NCI-H1436 treated with DMSO at 0.1 percent for 48 hours (cell line): ENCODE measurements at places on chromosomes 7 and 10.

- no peak for DNase-seq
These were observed 8.2 kb downstream of the MTG1 start for GRCh38 chr10:133401981-133402725.

GRCh38 chr10:10530313-10530712, 487.4 kb upstream of the CELF2 start:
- DNase-seq = no peak

GRCh38 chr7:48067475-48067874, 21.6 kb upstream of the UPP1 start:
- no peak for DNase-seq

- DNase-seq = no peak
These were observed 120.1 kb downstream of the PFKFB3 start for GRCh38 chr10:6322805-6323204.

- DNase-seq = no peak
These were observed 119.2 kb downstream of the GALNT11 start for GRCh38 chr7:152144557-152145245.

- no peak for DNase-seq
These were observed 96.7 kb upstream of the EFCAB10 start for GRCh38 chr7:105677817-105678573.

GRCh38 chr10:9069136-9069535, 1014.6 kb downstream of the GATA3 start:
- DNase-seq = no peak

DNA sequence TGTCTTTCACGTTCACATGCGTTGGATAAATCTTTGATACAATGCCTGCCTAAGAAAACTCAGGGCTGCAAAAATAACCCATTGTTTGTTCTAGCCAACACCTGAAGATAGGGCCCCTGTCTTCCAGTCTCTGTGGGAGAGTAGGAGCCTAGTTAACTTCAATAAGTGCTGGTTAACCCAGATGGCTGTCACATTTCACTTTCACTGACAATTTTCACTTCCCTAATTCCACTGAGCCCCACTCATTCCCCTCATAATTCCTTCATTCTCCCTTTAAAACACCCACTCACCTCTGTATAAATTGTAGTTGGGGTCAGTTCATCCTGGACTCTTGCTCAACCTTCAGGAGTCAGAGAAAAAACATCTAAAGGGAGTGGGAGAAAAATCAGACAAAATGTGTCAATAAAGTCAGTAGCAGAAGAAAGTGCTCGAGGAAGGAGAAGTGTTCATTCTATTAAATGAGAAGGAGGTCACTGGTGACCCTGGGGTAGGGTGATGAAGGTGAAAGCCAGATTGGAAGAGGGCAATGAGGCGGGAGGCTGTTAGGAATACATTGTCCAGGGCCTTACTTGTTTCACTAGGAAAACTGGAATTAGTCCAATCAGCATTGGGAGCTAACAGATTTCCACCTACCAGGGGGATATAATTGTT, 51.2 kb upstream of the ABI1 start:
- DNase-seq = no peak

DNA sequence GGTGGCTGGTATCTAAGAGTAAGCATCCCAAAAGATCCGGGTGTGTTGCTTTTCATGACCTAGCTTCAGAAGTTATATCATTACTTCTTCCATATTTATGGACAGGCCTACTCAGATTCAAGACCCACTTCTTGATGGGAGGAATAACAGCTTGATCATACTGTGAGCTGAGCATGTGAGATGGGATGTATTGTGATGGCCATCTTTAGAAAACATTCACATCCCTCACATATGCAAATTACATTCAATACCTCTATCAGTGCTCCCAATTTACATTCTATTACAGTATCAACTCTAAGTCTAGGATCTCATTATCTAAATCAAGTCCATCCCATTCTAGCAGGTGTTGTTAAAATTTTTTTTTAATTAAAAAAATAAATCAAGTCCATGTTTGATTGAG, 99.8 kb upstream of the OIT3 start:
- DNase-seq = no peak

DNA sequence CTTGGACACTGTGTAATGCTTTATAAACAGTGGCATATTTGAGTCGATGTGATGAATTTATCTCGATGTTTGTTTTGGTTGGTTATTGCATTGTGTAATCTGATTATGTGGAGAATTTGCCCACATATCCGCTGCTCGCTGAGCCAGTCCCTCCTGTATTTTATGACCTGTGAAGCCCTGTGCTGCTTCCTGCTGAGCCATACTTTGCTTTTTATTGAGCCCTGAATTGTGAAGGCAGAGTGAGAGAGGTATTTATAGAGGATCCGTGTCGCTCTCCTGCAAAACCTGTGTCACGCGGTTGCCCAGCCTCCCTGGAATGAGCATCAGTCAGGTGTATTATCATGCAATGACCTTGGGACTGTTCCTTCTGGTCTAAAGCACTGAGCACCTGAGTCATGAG, 253.7 kb downstream of the ARHGAP21 start:
- DNase-seq = no peak

DNA sequence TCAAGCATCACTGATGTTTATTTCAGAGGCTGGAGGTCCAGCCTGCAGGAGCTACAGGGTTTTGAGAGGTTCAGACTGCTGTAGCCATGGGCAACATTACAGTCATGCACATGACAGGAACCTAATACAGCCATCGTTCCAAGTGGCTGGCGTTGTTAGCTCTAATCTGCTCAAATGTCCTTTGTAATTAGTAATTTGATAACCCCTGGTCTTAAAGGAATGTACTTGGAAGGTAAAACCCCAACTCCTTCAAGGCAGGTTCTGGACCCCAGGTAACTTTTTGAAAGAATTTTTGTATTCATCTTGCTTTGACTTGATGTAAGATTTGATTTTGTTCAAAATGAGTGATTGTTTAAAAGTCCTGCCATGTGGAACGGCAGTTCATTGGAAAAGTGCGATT, 34.7 kb upstream of the FOXI2 start:
- no peak for DNase-seq

DNA sequence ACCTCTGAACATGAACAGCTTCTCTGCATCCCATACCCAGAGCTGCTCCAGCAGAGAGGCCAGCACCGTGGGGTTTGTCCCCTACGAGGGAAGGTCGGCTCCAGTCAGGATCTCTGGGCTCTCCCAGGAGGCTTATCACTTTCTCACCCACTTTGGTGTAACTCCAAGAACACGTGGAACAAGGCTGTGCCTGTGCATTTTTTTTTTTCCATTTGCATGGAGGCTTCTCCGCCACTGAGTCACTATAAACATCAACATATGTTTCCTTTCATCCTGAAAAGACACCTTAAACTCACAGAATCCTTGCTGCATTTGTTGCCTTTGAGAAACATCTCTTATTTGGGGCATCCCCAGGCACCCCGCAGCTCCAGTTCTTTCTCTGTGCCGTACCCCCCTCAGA, 29.4 kb upstream of the ECHDC3 start:
- DNase-seq = no peak

- DNase-seq = peak; percentile 61
These were observed 75.2 kb downstream of the PAXIP1 start for GRCh38 chr7:154927624-154928125.

DNA sequence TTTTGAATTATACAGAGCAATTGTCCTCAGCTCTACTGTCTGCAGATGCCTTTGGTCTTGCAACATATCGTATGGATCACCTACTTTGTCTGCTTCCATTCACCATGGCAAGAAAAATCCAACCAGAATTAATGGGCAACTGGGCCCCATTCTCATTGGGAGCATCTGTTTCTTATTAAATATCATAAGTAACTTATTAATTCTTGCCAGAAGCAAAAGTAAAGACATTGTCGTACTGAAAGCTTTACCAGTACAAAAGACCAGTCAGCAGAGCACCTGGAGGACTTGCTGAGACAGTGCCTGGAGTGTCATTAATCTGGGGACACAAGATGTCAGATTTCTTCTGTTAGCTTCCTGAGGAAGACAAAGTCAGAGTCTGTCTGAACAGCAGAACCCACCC, 404.5 kb downstream of the INHBA start:
- DNase-seq = no peak
